Neural crest cell (in vitro differentiated cells): ENCODE measurements at places on chromosomes 4 and X. TPM values are rescaled to one million over a fixed set of nuclear protein-coding genes. Genes with fewer than 3 reads are reported as not detected.
A peak's percentile ranks its signal among the peaks of the same experiment; 100 is the strongest.

The BRS3 gene
- not detected in 2 replicates for total RNA-seq

The JCHAIN gene
- not detected in 2 replicates for total RNA-seq

The SHOX gene
- 0.14 and 0.16 TPM in 2 replicates for total RNA-seq

The GIMD1 gene
- not detected in 2 replicates for total RNA-seq

The HTR2C gene
- 0.07 and 0.09 TPM in 2 replicates for total RNA-seq

The L1CAM gene
- 133 and 137 TPM in 2 replicates for total RNA-seq

The ZNF630 gene
- total RNA-seq = 1.7 and 2.1 TPM in 2 replicates

The CXorf49 gene
- not detected in 2 replicates for total RNA-seq

GRCh38 chrX:109720947-109721346 lies 12.1 kb downstream of the ACSL4 start:
- no peak for DNase-seq

DNA sequence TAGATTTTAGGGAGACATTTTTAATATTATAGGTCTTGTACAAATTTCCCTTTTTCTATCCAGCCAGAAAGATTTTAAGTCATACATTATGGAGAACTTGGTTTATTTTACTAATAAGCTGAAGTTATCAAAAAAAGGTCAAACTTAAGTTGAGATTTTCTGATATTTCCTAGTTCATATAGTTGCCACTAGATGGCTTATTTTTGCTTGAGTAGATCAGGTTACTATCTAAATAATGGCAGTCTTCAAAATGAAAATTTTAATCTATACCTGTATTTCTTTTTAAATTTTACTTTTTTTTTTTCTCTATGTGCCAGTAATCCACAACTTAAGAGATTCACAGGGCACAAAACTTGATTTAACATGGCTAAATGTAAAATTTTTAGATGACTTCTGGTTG lies 52.3 kb downstream of the USP9X start:
- no peak for DNase-seq

DNA sequence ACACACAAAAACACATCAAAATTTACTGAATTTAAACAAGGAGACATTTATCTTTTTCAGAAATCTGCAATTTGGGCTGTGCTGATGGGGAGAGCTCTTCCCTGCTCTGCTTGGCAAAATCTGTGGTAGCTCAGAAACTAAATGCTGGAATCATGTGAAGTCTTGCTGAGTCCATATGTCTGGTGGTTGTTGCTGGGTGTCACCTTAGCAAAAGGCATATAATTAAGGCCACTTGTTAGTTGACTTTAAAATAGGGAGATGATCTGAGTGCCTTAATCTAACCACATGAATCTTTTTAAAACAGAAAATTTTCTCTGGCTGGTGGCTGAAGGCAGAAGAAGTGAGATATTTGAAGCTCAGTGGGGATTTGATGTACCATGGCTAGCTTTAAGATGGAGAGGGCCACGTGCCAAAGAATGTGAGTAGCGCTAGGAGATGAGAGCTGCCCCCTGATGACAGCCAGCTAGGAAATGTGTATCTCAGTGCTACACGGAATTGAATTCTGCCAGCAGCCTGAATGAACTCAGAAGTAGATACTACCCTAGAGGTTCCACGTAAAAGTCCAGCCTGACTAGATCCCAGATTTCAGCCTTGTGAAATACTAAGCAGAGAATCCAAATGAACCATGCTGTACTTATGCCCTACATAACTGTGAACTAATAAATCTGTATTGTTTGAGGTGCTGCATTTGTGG lies 7.6 kb upstream of the GUF1 start:
- no peak for DNase-seq

- DNase-seq = no peak
Measured at GRCh38 chrX:151240237-151240636, 63.9 kb downstream of the GPR50 start.

GRCh38 chr4:48546336-48546735 lies 56.3 kb downstream of the ZAR1 start:
- peak; percentile 25 for DNase-seq

DNA sequence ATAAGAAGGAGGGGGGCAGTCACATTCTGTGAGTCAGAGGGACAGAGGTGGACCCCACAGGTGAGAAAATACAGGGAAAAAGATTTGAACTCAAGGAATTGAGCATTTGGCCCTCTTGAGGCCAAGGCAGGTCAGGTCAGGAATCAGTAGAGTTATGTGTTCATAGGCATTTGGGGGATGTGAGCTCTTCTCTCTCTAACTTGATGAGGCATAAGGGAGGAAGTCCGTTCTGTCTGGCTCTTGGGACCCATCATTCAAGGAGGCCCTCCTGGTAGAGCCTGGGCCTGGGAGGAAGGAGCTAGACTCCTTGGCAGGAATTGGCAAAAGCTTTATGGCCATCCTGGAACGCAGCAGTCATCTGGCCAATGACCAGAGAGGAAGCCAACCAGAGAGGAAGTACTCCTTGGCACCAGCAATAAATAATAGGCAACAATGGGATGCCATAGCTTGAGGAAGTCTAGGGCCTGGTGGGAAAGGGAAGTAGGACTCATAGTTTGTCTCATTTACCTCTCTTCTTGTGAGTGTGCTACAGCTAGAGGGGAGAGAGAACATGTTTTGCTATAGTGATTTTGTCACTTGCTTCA lies 53.0 kb downstream of the MSN start:
- DNase-seq = no peak

GRCh38 chr4:7335344-7336066 lies 99.2 kb downstream of the PSAPL1 start:
- peak; percentile 79 for DNase-seq

GRCh38 chr4:95059663-95060062 lies 301.9 kb downstream of the BMPR1B start:
- DNase-seq = no peak

- no peak for DNase-seq
Measured at GRCh38 chr4:135123632-135124031, 922.0 kb upstream of the PABPC4L start.
